GM23338 (cell line): ENCODE measurements at places on chromosomes 6 and 20. TPM values are rescaled to one million over a fixed set of nuclear protein-coding genes. Genes with fewer than 3 reads are reported as not detected.

- peak; percentile 37 for DNase-seq
- peaks cover 47% of the 10 kb centered on the region for H3K36me3 ChIP-seq
- H3K27me3 ChIP-seq: no peaks in the 10 kb centered on the region
Observed at GRCh38 chr20:2652724-2653555, 508 bp downstream of the NOP56 start.

DNA sequence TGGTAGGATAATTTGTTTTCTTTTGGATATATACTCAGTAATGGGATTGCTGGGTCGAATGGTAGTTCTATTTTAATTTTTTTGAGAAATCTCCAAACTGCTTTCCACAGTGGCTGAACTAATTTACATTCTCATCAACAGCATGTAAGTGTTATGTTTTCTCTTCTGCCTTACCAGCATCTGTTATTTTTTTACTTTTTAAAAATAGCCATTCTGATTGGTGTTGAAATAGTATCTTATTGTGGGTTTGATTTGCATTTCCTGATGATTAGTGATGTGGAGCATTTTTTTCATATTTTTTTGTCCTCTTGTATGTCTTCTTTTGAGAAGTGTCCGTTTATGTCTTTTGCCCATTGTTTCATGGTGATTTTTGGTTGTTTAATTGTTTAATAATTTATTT, 11.9 kb downstream of the HINT3 start:
- H3K4me1 ChIP-seq: no peaks in the 10 kb centered on the region
- no peak overlapping the region for H3K4me3 ChIP-seq
- no peak overlapping the region for H3K27ac ChIP-seq

- no peaks in the 10 kb centered on the region for H3K27me3 ChIP-seq
- no peak overlapping the region for H3K4me3 ChIP-seq
- no peaks in the 10 kb centered on the region for H3K36me3 ChIP-seq
- peaks cover 9% of the 10 kb centered on the region; the same call in 1 of the 2 replicates for H3K4me1 ChIP-seq
Observed at GRCh38 chr20:25394276-25394675, 3.6 kb upstream of the ABHD12 start.

- no peak overlapping the region for H3K27ac ChIP-seq
- H3K4me3 ChIP-seq: no peak overlapping the region
- peaks cover 11% of the 10 kb centered on the region for H3K4me1 ChIP-seq
- no peaks in the 10 kb centered on the region; the same call in 1 of the 2 replicates for H3K36me3 ChIP-seq
- H3K27me3 ChIP-seq: no peaks in the 10 kb centered on the region
Observed at GRCh38 chr6:21219241-21219640, 374.3 kb upstream of the SOX4 start.

- H3K4me1 ChIP-seq: peaks cover 17% of the 10 kb centered on the region; the same call in 1 of the 2 replicates
- no peak overlapping the region for H3K4me3 ChIP-seq
- H3K36me3 ChIP-seq: no peaks in the 10 kb centered on the region
- no peak overlapping the region for H3K27ac ChIP-seq
- no peaks in the 10 kb centered on the region for H3K27me3 ChIP-seq
Observed at GRCh38 chr6:34950849-34951248, 61.8 kb downstream of the ANKS1A start.

- DNase-seq: peak; percentile 92
- H3K36me3 ChIP-seq: peaks cover 7% of the 10 kb centered on the region; the same call in 1 of the 2 replicates
- H3K27me3 ChIP-seq: no peaks in the 10 kb centered on the region
- no peak overlapping the region for H3K27ac ChIP-seq
- no peak overlapping the region for H3K4me3 ChIP-seq
Observed at GRCh38 chr6:122530440-122531046, 58.9 kb upstream of the SERINC1 start.

DNA sequence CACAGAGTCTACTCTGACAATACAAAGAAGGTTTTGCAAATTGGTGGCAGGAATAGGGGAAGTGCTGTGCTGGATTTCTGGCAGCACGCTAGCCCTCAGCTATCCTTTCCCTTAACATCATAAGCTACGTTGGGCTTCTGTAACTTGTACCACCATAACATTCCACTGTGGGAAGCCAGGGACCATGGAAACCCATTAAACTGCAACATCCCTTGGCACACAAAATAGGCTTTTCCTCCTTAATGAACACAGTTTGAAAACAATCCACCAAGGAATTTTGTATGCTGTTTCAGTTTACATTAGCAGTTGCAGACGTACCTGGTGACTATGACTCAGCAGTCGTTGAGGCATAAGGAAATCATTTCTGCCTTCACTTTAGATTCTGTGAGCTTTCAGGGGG, 203.9 kb upstream of the RAB32 start:
- H3K36me3 ChIP-seq: no peaks in the 10 kb centered on the region

GRCh38 chr6:52529311-52529710, 47.5 kb downstream of the TRAM2 start:
- H3K36me3 ChIP-seq: no peaks in the 10 kb centered on the region
- no peaks in the 10 kb centered on the region for H3K27me3 ChIP-seq
- H3K4me1 ChIP-seq: no peaks in the 10 kb centered on the region

GRCh38 chr6:7542065-7542873, 798 bp downstream of the DSP start:
- H3K4me1 ChIP-seq: peaks cover 32% of the 10 kb centered on the region
- H3K27ac ChIP-seq: 0 out of 2 replicates have a peak overlapping the region, but pooled peaks have one; percentile 27
- peaks cover 56% of the 10 kb centered on the region for H3K27me3 ChIP-seq
- no peaks in the 10 kb centered on the region for H3K36me3 ChIP-seq
- DNase-seq: peak; percentile 82
- peak overlapping the region; percentile 83 for H3K4me3 ChIP-seq

- H3K36me3 ChIP-seq: no peaks in the 10 kb centered on the region
- no peaks in the 10 kb centered on the region for H3K4me1 ChIP-seq
- no peaks in the 10 kb centered on the region for H3K27me3 ChIP-seq
- H3K4me3 ChIP-seq: no peak overlapping the region
- H3K27ac ChIP-seq: no peak overlapping the region
Observed at GRCh38 chr6:5287205-5287965, 26.1 kb downstream of the FARS2 start.

DNA sequence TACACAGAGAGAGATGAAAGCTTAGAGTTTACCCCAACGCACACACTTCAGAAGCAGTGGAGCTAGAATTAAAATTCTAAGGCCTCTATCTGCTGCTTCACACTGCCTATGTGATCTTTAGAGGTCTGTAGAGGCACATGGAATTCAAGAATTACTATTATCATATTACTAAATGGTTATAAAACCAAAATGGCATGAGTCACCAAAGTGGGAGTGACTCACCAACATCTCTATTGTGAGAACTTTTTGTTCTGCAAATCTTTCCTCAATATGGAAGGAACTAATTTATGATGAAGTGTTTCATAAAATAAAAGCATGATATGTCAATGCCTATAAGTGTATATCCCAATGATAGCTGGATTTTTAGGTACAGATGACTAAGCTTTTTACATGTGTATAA, 28.5 kb upstream of the TMEM244 start:
- H3K27me3 ChIP-seq: no peaks in the 10 kb centered on the region
- no peak overlapping the region for H3K4me3 ChIP-seq
- H3K4me1 ChIP-seq: no peaks in the 10 kb centered on the region
- H3K27ac ChIP-seq: no peak overlapping the region

- H3K4me1 ChIP-seq: no peaks in the 10 kb centered on the region
- DNase-seq: no peak
- H3K36me3 ChIP-seq: no peaks in the 10 kb centered on the region
- no peaks in the 10 kb centered on the region for H3K27me3 ChIP-seq
- H3K27ac ChIP-seq: no peak overlapping the region; the same call in 1 of the 2 replicates
Observed at GRCh38 chr20:9214685-9215084, 145.8 kb downstream of the PLCB4 start.

DNA sequence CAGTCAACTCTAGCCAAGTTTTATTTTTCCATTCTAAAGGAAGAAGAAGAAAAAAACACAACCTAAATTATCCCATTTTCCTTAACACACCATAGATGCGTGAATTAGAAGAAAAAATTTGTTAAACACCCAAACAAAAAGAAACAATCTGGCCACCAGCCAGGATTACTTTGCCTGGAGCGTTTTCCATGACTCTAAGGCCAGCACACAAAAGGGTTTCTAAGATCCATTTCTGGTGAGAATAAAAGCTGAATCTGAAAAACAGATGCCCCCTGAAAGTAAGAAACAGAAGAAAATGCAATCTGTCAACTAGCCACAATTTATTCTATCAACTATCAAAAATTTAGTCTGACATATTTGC, 267.2 kb upstream of the SULF2 start:
- no peaks in the 10 kb centered on the region for H3K27me3 ChIP-seq
- H3K36me3 ChIP-seq: no peaks in the 10 kb centered on the region; the same call in 1 of the 2 replicates
- H3K27ac ChIP-seq: no peak overlapping the region
- H3K4me3 ChIP-seq: no peak overlapping the region
- DNase-seq: no peak

DNA sequence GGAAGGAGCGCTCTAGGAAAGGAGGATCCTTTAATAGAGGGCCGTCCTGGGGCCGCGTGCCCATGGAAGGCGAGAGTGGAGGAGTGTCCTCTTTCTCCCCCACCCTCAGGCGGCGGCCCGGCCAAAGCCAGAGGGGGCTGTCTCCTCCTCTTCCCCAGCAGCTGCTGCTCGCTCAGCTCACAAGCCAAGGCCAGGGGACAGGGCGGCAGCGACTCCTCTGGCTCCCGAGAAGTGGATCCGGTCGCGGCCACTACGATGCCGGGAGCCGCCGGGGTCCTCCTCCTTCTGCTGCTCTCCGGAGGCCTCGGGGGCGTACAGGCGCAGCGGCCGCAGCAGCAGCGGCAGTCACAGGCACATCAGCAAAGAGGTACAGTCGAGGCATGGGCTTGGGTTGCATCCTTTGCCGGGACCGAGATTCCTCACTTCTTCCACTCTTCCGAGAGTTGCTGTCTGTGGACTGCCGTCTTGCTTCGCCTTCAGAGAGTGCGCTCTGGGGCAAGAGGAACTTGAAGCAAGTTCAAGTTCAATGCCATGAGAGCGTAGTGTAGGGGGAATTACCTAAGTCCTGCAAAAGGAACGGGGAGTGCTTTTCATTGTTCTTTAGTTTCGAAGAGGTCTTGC, at the start of gene LAMA2:
TSS of gene LAMA2 (plus strand) at position 148 of the 621 bp plus-strand sequence. CDS start at position 256, 108 bp downstream.
- DNase-seq: peak; percentile 85
- peak within 1 kb of the TSS; percentile 59 for H3K4me3 ChIP-seq
- H3K4me1 ChIP-seq: peaks cover 11% of the 10 kb centered on the region
- no peaks in the 10 kb centered on the region for H3K27me3 ChIP-seq
- no peaks in the 10 kb centered on the region for H3K36me3 ChIP-seq

GRCh38 chr6:13523826-13524622, 36.6 kb upstream of the GFOD1 start:
- no peak overlapping the region for H3K27ac ChIP-seq
- peaks cover 6% of the 10 kb centered on the region for H3K4me1 ChIP-seq
- no peaks in the 10 kb centered on the region for H3K27me3 ChIP-seq

GRCh38 chr6:4814987-4815386, 38.8 kb downstream of the CDYL start:
- peaks cover 32% of the 10 kb centered on the region for H3K4me1 ChIP-seq
- no peak overlapping the region for H3K4me3 ChIP-seq
- no peak for DNase-seq
- H3K27me3 ChIP-seq: no peaks in the 10 kb centered on the region

GRCh38 chr20:45419188-45420091, 3.5 kb downstream of the PIGT start:
- peaks cover 8% of the 10 kb centered on the region; the same call in 1 of the 2 replicates for H3K4me1 ChIP-seq
- H3K27ac ChIP-seq: no peak overlapping the region
- no peak overlapping the region for H3K4me3 ChIP-seq
- peaks cover 8% of the 10 kb centered on the region for H3K36me3 ChIP-seq
- H3K27me3 ChIP-seq: no peaks in the 10 kb centered on the region

DNA sequence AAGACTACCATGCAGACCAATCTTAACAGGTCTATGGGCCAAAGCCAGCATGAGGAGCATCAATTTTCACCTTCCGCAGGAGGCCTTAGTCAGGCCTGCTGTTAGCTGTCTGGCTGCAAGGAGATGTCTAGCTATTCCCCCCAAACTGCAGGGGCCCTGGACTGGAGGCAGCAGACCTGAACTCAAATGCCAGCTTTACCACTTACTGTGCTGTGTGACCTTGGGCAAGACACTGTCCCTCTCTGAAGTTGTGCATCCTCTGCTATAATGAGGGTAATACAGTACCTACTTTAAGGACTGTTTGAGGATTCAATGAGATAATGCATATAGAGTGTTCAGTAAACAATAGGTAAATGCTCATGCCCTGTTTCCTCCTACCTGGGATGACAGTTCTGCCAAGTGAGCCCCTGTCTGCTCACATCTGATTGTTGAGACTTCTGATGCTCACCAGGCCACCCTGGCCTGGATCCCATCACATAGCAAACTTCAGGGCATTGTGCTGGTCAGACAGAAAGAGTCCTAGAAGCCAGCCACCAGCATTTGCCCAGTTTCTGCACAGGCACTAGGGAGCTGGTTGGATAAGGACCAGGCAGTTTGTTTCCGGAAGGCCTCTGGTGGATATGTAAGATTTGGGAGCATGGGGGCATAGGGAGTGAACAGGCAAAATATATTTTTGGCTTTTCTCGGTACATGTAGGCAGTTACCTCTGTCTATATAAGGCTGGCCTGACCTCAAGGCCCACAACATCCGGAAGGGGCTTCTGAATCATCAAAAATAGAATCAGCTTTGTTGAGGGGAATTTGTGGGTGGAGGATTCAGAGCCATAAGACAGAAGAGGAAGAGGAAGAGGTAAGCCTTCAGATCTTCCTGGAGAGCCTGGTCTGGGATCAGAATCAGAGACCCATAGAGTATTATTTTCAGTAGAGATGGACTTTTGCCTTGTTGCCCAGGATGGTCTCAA, 2.3 kb upstream of the OCSTAMP start:
- H3K4me3 ChIP-seq: no peak overlapping the region
- H3K27me3 ChIP-seq: no peaks in the 10 kb centered on the region
- H3K27ac ChIP-seq: peak overlapping the region; percentile 72
- H3K4me1 ChIP-seq: peaks cover 58% of the 10 kb centered on the region

DNA sequence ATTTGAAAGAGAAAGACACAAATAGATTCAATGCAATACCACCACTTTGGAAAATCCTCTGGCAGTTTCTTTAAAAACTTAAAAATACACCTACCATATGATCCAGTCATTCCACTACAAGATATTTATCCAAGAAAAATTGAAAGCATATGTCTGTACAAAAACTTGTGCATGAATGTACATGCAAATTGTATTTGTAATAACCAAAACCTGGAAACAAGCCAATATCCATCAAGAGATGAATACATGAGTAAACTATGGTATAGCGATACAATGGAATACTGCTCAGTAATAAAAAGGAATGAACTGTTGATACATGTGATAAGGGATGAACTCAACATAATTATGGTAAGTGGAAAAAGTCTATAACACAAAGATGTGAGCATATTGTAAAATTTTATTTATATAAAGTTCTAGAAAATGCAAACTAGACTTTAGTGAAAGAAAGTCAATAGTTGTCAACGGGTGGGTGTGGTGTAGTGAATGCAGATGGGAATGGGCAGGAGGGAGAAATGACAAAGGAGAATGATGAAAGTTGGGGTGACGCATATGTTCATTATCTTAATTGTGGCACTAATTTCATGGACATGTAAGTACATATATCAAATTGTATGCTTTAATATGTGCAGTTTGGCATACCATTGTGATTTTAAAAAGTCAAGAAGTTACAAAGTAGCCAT, 347.5 kb downstream of the SAMD5 start:
- H3K27me3 ChIP-seq: no peaks in the 10 kb centered on the region
- no peak overlapping the region for H3K4me3 ChIP-seq
- H3K27ac ChIP-seq: no peak overlapping the region
- no peaks in the 10 kb centered on the region for H3K4me1 ChIP-seq
- no peaks in the 10 kb centered on the region for H3K36me3 ChIP-seq

- H3K27ac ChIP-seq: no peak overlapping the region
- H3K4me3 ChIP-seq: no peak overlapping the region
- no peaks in the 10 kb centered on the region for H3K27me3 ChIP-seq
- DNase-seq: no peak
- no peaks in the 10 kb centered on the region for H3K36me3 ChIP-seq
- no peaks in the 10 kb centered on the region; the same call in 1 of the 2 replicates for H3K4me1 ChIP-seq
Observed at GRCh38 chr6:154478021-154478700, 32.3 kb downstream of the CNKSR3 start.

TINAG gene
- not detected in 2 replicates for total RNA-seq

CPNE5 gene
- total RNA-seq: 0.12 and 0.14 TPM in 2 replicates

IL20RA gene
- 2.4 and 3.5 TPM in 2 replicates for total RNA-seq

MYL9 gene
- total RNA-seq: 23.5 and 29.7 TPM in 2 replicates

MCM8 gene
- 22.5 and 30.4 TPM in 2 replicates for total RNA-seq

PSMB1 gene
- total RNA-seq: 357 and 388 TPM in 2 replicates

SLC32A1 gene
- 0.08 and 0.87 TPM in 2 replicates for total RNA-seq
